ENCODE measurements at places on chromosomes 3 and 15. TPM values are rescaled to one million over a fixed set of nuclear protein-coding genes. Genes with fewer than 3 reads are reported as not detected.
A peak's percentile ranks its signal among the peaks of the same experiment; 100 is the strongest.

DNA sequence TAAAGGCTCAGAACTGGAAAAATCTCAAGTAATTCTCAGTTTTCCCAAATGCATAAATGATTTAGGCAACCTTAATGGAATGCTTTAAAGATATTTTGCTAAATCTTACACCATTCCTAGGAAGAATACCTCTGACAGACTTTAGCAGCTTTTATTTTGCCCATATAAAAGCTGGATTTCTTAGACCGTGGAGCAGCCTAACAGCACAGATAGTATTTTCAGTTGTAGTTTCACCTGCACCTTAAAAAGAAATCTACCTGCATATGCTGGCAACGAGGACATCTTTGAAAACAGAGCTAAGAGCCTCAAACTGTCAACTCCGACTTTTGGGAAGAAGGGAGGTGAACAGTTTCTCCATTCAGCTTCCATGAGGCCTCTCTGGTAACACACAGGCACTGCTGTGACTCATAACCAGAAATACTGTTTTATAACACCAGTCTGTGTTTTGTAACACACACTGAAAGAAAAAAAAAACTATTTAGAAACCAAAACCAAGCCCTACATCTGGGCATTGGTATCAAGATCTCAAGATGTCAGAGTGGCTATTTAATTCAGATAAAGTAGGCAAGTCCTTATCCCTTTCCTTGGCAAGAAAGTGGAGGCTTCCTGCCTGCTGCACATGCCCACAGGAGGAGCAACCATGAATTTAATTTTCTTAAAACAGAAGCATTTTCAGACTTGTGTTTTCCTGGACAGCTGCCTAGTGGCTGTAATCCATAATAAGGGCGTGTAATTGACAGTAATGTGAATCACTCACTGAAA is 181.5 kb upstream of the ICE2 start:
- no peaks in the 10 kb centered on the region for H3K27me3 ChIP-seq
- peak overlapping the region; percentile 59 for H3K27ac ChIP-seq
- peaks cover 11% of the 10 kb centered on the region for H3K4me1 ChIP-seq

GRCh38 chr3:13093687-13094086 is 20.5 kb upstream of the IQSEC1 start:
- no peaks in the 10 kb centered on the region for H3K36me3 ChIP-seq
- no peaks in the 10 kb centered on the region for H3K4me1 ChIP-seq
- H3K27ac ChIP-seq: peak overlapping the region; percentile 1
- peaks cover 14% of the 10 kb centered on the region for H3K27me3 ChIP-seq
- no peak for DNase-seq

- peaks cover 6% of the 10 kb centered on the region for H3K36me3 ChIP-seq
- no peak overlapping the region for H3K4me3 ChIP-seq
- H3K27me3 ChIP-seq: no peaks in the 10 kb centered on the region
- peak overlapping the region; percentile 72 for H3K27ac ChIP-seq
Measured at GRCh38 chr3:63972987-63973386, 50.3 kb downstream of the PSMD6 start.

DNA sequence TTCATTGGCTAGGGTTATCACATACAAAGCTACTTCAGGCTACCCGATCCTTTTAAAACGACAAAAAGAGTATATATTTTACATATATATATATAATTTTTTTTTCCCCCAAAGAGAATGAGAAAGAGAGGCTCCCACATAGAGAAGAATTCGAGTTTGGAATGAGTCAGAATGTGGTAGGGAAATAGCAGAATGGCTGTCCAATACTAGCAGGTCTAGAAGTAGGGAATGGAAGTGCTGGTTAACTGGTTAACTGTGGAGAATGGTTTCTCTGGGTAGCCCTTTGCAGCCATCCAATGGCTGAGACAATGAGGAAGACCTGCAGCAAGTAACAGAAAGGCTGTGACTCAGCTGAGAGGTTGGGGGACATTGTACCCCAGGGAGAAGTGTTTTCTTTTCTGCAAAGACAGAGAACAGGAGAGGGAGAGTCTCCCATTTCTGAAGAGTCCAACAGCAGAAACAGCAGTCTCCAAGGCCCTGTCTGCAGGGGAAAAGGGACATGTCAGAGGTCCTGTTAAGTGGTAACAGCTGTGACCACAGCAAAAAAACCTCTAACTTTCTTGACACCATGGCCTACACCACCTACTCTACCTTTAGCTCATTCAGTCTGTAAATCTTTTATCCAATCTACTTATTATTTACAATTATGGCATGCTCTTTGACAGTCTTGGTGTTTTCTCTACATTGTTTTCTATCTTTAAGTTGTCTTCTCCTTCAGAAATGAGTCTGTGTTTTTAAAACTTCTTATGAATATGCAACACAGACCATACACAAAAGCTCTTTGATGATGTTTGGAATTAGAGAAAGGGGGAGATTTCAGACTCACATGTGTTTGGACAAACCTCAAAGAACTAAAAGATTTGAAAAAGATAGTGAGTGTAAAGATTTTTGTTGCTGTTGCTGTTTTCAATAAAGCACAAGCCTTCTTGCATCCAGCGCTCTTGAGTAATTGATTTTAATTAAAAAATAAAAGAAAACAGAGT is 116.1 kb upstream of the SLC7A14 start:
- H3K4me3 ChIP-seq: no peak overlapping the region
- DNase-seq: no peak
- no peaks in the 10 kb centered on the region for H3K27me3 ChIP-seq
- no peak overlapping the region for H3K27ac ChIP-seq

The INKA1 gene
- total RNA-seq: 7.9 TPM

GRCh38 chr3:136567599-136568188 is 184.5 kb downstream of the STAG1 start:
- no peak overlapping the region for H3K27ac ChIP-seq
- no peaks in the 10 kb centered on the region for H3K4me1 ChIP-seq
- H3K36me3 ChIP-seq: peaks cover 8% of the 10 kb centered on the region
- DNase-seq: no peak

The VPS8 gene
- total RNA-seq: 53.7 TPM

The SMCO1 gene
- total RNA-seq: not detected

DNA sequence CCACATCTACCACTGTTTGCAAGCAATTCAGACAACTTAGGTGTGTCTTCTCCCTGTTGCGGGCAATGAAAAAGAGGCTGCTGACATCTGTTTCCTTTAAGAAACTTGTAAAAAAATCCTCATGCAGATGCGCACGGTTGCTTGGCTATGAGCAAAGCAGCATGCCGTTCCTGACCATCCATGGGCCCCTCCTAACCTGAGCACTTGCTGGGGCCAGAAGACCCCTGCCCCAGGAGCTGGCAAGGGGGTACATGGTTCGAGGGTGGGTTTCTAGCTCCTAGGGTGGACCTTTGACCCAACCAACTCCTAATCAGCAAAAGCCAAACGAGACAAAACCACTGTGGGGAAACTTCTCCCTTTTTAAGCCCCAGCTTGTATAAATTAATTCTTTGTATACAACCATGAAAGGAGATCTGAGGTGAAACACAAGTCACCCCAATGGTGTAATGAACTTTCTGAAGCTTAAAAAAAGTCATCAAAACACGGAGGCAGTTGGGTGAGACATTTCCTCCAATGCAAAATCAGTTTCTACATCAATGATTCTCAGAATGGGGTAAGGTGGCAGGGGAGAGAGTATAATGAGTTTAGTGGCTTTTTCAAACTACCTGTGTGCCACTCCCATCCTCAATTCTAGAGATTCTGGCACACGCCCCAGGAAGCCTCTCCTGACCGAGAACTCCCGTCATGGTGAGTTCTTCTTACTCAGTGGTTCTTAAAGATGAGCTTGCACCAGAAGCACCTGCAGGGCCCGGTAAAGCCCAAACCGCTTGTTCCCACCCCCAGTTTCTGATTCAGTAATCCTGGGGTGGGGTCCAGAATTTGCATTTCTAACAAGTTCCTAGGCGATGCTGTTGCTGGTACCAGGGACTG is 44.1 kb downstream of the CPN2 start:
- peaks cover 1% of the 10 kb centered on the region for H3K36me3 ChIP-seq
- no peak overlapping the region for H3K4me3 ChIP-seq
- H3K4me1 ChIP-seq: peaks cover 8% of the 10 kb centered on the region
- peaks cover 62% of the 10 kb centered on the region for H3K27me3 ChIP-seq
- H3K27ac ChIP-seq: no peak overlapping the region
- no peak for DNase-seq

GRCh38 chr15:43505738-43506137 is 11.7 kb upstream of the MAP1A start:
- H3K4me1 ChIP-seq: peaks cover 37% of the 10 kb centered on the region
- H3K4me3 ChIP-seq: no peak overlapping the region
